SK-N-DZ (cell line): ENCODE measurements at places on chromosomes 11 and 22.

- peak; percentile 74 for DNase-seq
These were observed 42.1 kb upstream of the KLHL35 start for GRCh38 chr11:75474878-75475766.

GRCh38 chr11:1484695-1485503 lies 1.7 kb downstream of the MOB2 start:
- no peak for DNase-seq

DNA sequence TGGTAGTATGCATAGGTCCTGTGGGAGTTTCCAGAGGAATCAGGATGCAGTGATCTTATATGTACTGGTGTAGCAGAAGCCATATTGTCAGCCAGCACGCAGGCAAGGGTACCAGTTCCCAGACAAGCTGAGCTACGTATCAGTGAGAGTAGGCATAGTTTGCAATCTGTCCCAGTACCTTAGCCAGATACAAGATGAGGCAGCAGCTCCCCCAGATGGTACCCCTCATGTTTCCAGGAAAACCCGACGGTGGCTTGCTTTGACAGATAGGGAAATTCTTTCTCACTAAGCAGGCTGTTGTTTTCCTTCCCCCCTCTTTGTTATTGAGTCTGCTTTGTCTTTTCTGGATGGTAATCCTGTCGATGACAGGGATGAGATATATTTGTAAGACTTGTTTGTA lies 109.7 kb upstream of the RRM1 start:
- no peak for DNase-seq

- DNase-seq, result no peak
These were observed 50.5 kb upstream of the PARVG start for GRCh38 chr22:44130076-44130711.

- no peak for DNase-seq
These were observed 16.8 kb downstream of the TPST2 start for GRCh38 chr22:26573026-26573662.

DNA sequence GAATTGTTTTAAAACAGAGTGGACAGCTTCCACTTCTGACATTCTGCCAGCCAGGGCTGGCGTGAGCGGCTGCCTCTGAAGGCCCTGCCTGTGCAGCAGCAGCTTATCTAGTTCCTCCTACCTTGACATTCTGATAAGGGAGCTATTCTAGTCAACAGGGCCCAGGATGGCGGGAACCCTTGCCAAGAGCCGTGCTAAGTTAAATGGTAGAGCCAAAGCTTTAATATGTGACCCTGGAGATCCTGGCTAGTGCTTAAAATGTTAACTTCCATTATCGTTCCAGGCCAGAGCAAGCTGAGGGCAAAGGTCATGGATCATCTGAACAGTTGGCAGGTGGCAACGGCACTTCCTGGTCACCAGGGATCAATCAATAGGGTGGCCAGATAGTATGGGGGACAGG lies 3.5 kb downstream of the KCNJ5 start:
- DNase-seq, result no peak

DNA sequence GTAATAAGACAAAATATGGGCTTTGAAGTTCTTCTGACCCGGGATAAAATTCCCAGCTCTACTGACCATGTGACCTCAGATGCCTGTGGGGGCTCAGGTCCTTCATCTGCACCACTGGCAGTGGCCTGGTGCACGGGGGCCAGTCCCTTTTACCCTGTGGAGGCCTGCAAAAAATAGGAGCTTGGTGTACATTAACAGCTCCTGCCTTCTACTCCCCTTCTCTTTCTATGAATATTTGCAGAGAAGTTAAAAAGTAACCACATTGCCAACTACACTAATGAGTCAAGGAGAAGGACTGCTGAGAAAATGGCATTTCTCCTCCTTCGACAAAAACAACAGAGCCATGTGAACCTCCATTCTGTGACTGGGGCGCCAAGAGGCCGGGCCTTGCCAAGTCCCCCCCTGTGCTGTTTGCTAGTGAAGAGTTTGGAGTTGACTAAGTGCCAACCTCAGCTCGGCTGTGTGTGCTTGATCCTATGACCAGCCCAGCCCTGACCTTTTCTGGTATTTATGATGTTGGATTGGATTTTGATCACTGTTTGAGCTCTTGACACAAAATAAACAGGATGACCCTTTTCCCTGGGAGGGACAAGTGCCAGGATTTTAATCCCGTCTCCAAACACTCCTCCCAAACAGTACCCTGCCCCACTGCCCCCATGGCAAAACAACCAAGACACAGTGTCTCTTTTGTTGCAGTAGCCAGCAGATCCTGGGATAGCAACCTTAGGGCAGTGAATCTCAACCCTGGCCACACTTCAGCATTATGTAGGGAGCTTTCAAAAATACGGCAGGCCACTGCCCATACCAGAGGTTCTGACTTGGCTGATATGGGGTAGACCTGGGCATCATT lies 380.1 kb downstream of the LARGE1 start:
- no peak for DNase-seq

GRCh38 chr22:27857443-27857842 lies 55.9 kb upstream of the MN1 start:
- no peak for DNase-seq

- DNase-seq, result no peak
These were observed 41.8 kb downstream of the OSBPL5 start for GRCh38 chr11:3123305-3123704.

- DNase-seq, result no peak
These were observed 15.8 kb upstream of the SLC36A4 start for GRCh38 chr11:93213622-93214021.

- DNase-seq, result no peak
These were observed 9.5 kb upstream of the CBX6 start for GRCh38 chr22:38881464-38881871.

DNA sequence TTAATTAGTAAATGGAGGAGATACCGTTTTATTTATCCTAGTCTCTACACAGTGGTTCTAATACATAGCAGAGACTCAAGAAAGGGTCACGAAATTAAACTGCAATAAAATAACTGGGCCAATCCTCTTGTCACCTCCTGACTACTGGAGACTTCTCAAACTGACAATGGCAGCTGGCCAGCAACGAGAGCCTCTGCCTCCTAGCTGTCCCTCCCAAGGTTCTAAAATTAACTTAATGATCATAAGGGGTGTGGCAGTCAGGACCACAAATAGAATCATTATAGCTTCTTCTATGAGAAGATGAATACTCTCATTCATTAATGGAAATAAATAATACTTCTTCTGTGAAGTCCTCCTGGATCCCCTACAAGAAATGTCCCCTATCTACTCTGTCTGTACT lies 63.8 kb upstream of the APOA1 start:
- no peak for DNase-seq

DNA sequence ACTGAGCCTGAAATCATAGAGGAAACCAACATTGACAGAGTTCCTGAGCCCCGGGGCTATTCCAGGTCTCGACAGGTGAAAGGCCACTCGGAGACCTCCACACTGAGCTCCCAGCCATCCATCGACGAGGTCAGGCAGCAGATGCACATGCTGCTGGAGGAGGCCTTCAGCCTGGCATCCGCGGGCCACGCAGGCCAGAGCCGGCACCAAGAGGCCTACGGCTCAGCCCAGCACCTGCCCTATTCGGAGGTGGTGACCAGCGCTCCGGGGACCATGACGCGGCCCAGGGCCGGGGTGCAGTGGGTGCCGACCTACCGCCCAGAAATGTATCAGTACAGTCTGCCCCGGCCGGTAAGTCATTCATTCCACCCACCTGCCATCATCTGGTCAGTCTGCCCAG lies 54.9 kb downstream of the C11orf91 start:
- no peak for DNase-seq

DNA sequence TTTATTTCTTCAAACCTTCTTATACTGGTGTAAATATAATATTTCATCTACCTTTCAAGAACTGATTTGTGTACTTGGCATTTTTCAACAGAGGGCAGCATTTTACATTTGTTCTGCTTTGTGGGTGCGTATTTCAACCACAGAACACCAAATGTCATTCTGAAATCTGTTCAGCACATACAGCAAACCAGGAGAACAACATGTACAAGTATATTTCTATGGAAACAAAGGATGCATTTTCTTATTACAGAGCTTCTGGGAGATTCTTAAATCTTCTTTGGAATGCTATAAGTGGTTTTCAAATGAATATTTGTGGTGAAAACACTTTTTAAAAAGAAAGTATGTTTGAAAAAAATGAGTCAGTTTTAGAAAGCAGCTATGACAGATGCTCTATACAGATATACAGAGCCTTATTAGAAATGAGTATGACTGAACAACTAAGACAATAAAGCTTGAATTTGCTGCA lies 946.0 kb downstream of the FAM181B start:
- DNase-seq, result peak; percentile 24

- DNase-seq, result no peak
These were observed 35.8 kb upstream of the FIBIN start for GRCh38 chr11:26958005-26958701.

- DNase-seq, result no peak
These were observed 948.5 kb upstream of the CCDC90B start for GRCh38 chr11:84234462-84235202.

GRCh38 chr22:29348956-29349355 lies 33.5 kb upstream of the RASL10A start:
- no peak for DNase-seq

GRCh38 chr11:119520966-119521365 lies 98.0 kb upstream of the THY1 start:
- no peak for DNase-seq

GRCh38 chr22:29635734-29636357 lies 32.4 kb downstream of the NF2 start:
- peak; percentile 58 for DNase-seq

DNA sequence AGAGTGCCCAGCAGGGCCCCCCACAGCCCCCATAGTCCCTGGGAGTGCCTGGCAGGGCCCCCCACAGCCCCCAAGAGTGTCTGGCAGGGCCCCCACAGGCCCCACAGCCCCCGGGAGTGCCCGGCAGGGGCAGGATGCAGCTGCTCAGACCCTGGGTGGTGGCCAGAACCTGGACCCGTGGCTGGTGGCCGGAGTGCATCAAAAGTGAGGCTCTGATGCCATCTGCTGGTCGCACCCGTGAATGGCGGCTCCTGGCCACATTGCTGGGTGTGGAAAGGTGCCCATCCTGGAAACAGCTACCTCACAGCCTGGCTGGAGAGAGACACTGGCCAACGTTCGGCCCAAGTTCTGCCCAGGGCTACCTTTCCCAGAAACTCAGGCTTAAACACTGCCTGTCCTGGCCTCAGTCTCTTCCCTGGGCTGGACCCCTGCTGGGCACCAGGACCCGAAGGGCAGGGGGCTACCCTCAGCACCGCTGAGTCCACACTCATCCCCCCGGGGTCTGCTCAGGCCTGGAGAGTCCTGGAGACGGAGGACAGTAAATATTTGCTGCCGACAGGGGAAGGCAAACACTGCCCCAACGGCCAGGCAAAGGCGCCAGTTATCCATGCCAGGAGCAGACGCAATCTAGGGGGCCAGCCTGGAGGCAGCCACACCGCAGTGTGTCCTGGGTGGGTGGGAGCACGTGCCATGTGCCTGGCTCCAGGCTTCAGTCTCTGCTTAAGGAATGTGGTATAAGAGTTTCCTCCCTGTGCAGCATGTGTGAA lies 4.4 kb downstream of the INS start:
- DNase-seq, result peak; percentile 64

DNA sequence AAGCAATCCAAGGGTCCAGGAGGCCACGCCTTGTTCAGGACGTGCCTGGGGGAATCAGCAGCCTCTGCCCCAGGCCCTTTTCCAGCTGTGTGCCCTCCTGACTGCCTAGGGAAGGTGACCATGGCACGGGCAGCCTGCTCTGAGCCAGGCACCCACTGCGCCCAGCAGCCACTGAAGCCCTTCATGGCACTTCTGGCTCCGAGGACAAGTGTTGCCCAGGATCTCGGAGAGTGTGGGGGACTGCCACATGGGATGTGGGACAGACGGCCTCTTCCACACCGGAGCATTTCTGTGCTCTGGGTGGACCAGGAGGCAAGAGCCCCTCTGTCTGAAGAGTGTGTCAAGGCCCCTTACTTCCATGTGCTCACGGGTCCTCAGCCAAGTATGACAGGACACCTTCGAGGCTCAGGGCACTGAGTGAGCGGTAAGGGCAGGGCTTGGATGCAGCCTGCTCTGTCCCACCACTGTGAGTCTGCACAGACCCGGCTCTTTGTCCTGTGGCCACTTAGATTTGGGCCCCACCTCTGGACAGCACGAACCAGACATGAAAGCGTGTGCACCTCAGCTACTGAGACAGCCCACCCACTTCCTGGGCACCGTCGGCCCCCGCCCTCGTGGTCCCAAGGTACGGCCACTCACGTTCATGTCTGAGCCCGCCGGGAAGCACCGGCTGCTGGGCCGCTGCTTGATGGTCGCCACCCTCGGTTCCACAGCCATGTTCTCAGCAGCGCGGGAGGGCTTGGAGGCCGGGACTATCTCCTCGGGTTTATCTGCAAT lies 93.6 kb downstream of the CTTN start:
- no peak for DNase-seq

DNA sequence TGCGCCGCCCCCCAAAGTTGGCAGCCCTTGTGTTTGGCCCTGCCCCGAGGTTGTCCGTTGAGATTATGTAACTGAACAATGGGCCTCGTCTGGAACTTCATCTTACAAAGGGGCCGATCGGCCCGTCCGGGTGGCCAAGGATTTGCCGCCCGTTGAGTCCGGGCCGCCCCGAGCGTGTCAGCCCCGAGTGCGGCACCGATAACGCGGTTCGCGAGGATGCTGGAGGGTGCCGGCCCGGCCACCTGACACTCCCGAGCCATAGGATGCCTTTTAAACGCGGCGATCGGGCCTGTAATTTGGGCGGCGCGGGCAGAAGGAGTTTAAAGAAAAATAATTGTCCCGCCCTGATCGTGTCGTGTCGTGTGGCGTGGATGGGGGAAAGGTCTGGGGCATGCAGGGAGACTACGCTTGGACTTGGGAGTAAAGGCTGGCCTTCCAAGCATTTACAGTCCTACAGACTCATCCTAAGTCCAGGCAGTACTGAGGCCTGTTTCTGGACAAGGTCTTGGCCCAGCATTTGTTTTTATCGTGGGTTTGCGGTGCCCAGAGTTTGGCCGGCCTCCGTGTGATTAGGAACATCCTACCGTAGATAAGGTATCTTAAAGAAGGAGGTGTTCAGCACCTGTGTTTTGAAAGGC lies 1.3 kb downstream of the WEE1 start:
- no peak for DNase-seq

GRCh38 chr22:31049815-31050420 lies 31.2 kb upstream of the SMTN start:
- DNase-seq, result no peak
